ENCODE measurements at places on chromosomes 5 and 9.

DNA sequence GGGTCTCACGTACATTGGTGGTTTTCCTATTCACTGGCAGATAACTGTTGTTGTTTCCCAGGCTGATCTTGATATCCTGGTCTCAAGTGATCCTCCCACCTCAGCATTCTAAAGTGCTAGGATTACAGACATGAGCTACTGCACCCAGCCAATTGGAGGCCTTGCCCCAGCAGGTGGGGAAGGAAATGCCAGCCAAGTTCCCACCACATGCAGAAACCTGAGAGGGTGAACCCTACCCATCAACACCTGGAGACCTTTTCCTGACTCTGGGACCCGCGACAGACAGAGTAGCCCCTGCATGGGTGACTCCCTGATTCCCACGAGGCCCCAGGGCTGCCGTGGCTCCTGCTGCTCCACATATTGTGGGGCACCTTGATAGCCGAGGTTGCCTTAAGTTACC, 107.7 kb downstream of the GDA start:
- no peak for DNase-seq

DNA sequence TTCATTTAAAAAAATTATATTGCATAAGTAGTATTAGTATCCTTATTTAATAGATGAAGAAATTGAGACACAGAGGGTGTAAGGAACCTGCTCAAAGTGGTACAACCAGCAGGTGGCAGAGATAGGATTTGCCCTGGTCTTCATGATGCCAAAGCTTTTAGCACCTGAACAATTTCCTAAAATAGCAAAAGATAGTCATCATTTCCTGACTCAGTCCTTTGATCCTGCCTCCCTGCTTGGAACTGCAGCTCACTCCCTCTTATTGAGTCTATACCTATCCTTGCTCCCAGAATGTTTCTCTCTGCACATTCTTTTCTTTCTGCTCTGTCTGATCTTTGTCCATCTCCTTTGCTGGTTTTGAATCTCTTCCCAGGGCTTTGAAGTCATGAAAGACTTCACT, 155.8 kb downstream of the FRMD3 start:
- no peak for DNase-seq

DNA sequence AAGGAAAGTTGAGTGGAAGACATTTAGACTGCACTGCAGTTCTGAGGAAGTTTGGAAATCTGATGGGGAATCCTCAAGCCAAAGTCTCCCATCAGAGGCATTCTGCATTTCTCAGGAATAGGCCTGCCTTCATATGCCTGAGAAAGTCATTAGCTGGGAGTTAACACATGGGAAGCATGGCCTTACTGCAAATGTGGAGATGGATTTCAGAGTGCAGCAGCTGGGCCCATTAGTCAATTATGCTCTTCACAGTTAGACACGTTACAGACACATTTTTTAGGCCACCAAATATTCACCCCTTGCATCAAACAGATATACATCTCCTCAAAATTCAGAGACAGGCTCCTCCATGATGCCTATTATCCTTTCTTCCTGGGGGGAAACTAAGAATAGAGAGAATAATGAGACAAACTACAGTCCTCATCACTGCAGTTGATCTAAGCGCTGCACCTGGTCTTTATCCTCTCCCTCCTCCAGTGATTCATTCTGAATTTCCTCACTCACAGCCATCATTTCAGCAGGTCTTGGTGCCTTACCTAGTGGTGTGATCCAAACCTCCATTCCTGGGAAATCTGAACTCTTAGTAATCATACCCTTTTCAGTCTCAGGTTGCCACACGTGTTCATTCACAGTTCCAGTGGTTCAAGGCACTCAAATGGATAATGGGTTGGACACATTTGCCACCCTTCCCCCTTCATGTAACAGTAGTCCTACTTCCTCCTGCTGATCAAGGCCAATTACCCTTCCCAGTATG, 47.9 kb upstream of the PPP2CA start:
- no peak for DNase-seq

DNA sequence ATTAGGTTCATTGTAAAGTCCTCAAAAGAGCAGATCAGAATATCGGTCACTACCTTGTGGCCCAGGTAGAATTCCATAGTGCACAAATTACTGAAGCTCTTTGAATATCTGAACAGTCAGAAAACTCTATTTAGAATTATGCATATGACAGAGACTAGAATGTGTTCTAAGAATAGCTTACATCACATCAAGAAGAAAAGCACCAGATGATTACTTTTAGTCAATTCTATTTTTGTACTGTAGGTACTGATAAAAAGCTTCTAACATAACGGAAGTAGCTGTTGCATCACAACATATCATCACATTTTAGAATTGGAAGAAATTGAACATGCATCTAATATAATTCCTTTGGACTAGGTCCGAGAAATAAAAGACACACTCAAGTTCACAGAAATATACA, 946.6 kb upstream of the ARRDC3 start:
- DNase-seq: no peak

Data from NCI-H526 (cell line).